ENCODE measurements at places on chromosomes 7 and 10.
A peak's percentile ranks its signal among the peaks of the same experiment; 100 is the strongest.

- DNase-seq, result no peak
Measured at GRCh38 chr7:64998865-64999164, 7.7 kb downstream of the ERV3-1 start.

GRCh38 chr7:116380025-116380424, 119.5 kb upstream of the CAV2 start:
- DNase-seq, result no peak

- no peak for DNase-seq
Measured at GRCh38 chr10:132943791-132944404, 1.5 kb upstream of the CFAP46 start.

DNA sequence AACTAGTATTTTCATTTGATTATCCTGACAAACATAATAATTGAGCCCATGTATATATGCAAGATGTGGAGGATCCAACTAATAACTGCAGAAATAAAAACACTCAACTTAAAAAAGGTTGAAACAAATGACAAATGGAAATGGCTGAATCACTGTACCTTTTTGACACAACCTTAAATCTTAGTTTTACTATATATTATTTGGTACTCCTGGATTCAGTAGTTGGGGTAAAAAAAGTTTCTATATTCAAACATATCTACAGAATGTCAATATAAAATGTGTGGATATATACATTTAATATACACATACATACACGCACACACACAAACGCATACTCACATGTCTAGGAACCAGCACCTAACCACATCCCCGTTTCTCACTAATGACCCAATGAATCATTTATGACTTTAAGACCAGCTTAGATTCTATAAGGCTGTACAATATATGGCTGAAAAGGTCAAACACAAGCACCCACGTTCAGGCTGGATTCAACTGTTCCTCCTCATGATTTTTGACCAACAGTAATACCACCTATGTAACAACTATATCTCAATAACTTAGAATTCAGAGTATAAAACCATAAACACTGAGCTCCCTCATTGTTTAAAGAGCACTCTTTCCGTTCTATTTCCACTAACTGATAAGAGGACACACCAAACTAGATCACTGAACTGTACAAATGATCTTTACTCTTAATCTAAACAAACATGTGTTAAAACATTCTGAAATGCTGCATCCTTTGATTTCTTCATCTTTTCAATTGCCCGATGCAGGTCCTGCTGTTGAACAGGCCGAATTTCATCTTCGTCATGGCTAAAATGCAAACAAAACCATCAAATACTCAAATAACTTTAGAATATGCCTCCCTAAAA, 63.8 kb downstream of the ATAD1 start:
- no peak for DNase-seq

DNA sequence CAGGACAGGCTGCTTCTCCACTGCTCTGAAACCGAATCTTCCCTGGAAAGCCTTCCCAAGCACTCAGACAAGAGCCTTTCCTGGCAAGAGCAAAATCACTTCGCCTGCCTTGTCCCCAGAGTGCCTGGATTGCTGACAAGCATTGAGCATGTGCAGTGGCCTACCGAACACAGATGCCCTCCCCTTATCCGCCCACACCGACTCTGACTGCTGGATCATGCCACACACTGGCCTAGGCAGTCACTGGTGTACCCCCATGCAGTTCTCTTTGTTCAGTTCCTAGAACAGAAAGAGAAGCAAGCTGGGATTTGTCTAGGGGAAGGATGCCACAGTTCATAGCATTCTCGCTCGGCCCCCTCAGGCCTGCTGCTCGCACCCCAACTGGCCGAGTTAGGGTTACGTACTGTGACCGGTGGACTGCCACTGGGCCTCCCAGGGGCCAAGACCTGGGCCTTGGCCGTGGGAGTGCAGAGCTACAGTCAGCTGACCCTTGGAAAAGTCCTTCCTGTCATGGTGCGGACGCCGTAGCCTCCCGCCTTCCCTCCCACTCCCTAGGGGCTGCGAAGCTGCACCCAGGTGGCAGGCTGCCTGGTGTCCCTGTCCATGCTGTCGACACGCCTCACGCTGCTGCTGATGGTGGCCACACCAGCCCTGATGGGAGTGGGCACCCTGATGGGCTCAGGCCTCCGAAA, 6.9 kb downstream of the ABCB8 start:
- DNase-seq, result no peak

DNA sequence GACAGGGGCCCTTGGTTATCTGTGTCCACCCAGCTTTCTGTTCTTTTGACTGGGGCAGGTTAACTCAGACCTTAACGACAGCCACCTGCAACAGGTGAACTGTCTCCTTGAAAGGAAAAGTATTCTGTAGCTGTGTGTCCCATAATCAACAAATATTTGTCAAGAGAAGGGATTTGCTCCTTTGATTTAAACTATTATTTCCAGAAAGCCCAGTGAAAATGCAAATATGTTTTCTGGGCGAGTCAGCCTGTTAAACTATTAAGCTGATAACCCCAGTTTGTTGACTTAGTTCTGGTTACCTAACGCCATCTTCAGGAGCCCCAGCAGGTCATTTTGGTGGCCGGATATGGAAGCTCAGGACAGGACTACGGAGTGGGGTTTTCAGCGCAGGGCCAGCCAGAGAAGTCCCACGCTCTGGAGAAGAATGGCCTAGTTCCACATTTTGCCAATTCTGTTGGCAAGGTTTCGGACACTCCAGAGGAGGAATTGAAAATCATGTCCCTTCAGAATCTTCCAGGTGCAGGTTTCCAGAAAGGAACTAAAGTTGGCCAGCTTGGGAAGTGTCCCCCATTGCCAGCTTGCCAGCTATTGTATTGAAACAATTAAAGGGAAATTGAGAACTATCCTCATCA, 54.5 kb downstream of the ADRA2A start:
- no peak for DNase-seq

DNA sequence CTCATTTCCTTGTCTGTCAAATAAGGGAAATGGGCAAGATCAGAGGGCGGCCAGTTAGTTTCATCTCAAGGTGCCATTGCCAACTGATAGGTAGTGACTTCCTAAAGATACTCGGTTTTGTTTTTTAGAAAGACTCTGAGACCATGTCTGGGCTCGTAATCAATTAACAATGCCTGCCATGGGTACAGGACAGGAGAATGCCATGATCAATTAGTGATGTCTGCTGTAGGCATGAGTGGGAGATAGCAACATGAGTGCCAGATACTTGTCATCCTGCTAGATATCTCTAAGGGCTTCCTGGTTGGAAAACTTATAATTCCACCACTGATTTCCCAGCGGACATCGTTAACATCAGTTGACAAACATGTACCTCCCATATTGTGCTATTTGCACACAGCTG, 64.8 kb downstream of the SH3PXD2A start:
- no peak for DNase-seq

DNA sequence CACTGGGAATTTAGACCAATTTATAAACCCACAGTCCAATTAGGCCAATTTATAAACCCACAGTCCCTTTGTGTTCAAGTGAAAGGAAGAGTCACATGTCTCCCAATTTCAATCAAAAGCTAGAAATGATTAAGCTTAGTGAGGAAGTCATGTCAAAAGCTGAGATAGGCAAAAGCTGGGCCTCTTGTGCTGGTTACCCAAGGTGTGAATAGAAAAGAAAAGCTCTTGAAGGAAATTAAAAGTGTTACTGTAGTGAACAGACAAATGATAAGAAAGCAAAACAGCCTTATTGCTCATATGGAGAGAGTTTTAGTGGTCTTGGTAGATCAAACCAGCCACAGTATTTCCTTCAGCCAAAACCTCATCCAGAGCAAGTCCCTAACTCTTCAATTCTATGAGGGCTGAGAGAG, 245.0 kb downstream of the HDAC9 start:
- no peak for DNase-seq

DNA sequence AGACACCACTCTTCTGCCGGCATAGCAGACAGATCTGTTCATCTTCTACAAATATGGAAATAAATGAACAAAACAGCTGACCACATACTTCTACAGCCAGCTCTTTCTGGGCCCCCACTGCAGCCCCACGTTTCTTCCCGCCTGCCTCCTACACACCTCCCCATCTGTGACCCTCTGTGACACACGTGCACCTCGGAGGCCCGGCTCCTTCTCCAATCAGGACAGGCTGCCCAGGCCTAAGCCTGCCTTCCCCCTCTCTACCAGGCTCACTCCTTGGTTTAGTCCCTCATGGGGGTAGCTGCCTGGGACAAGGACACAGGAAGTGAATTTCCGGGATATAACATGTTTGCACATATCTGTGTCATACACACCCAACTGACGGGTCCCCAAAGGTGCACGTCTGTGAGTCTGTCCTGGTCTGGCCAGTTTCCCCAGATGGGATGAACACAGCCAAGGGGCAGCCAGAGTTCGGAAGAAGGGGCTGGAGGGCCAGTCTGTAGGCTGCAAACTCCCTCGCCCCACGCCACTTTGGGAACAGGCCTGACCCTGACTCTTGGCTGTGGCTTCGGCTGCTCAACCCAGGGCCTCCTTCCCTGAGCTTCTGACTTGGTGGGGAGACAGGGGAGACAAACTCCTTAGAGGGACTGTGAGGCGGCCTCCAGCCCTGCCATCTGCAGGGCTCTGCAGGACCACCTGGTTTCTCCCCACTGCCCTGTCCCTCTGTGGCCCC, 30.3 kb downstream of the PITRM1 start:
- DNase-seq, result no peak

DNA sequence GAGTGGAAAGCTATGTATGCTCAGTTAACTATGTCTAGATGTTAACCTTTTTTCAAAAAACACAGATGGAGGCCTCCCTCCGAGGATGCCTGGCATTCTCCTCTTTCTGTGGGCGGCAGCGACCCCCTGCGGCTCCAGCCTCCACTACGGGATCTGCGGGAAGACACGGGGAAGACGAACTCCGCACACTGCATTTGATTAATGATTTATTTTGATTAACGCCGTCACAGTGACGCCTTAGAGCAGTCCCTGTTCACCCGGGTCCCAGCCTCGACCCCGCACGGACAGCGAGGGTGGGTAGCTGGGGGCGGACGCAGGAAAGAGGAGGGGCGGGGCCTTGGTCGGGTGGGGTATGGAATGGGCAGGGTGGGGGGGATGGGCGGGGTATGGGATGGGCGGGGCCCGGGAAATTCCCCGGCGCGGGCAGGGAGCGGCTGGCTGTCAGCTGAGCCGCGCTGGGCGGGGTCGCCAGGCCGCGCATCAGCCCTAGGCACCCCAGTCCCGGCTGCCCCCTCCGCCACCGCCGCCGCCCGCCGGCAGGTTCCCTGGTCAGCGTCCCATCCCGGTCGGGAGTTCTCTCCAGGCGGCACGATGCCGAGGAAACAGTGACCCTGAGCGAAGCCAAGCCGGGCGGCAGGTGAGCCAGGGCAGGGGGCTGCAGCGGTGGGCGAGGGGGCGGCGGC, at the start of gene OPTN:
OPTN (plus strand) TSS at position 498 of the 683 bp plus-strand sequence. CDS start 8,960 bp downstream, outside the sequence.
- peak; percentile 49 for DNase-seq

DNA sequence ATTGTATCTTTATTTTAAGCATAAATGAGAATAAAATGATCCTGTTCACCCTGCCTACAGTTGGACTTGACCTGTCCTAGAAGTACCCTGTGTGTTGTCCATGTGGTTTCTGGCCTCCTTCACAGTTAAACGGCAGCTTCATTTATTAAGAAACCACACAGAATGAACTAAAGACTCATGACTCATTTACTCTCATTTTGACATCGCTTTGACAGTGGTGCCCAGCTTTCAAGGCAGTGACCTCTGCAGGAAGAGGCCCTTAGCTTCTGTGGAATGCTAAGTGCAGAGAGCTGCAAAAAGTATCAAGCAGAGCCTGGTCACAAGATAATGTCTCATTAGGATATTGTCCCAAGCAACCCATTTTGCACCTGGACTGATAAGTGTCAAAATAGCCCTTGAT, 93.4 kb downstream of the AVL9 start:
- DNase-seq, result no peak

DNA sequence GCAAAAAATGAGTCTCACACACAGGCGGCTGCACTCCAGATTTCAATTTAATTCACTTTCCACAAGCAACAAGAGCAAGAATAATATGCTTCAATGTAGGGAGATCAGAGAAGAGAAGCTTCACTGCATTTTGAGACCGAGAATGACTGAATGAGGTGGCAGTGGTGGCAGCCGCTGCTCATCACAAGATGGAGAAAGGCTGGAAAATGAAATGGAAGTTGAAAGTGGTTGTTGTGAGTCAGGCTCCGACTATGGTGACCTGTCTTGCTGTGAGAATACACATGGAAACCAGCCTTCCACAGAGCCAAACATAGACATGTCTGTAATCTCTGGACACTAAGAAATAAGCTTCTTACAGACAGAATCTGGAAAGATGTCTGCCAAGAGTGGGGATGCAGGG, 499.6 kb upstream of the LRRN3 start:
- DNase-seq, result no peak

GRCh38 chr10:45353186-45353585, 20.8 kb upstream of the ALOX5 start:
- DNase-seq, result no peak

- DNase-seq, result no peak
Measured at GRCh38 chr7:158322616-158323530, 264.8 kb downstream of the PTPRN2 start.

- no peak for DNase-seq
Measured at GRCh38 chr7:139703487-139704307, 74.1 kb downstream of the HIPK2 start.

DNA sequence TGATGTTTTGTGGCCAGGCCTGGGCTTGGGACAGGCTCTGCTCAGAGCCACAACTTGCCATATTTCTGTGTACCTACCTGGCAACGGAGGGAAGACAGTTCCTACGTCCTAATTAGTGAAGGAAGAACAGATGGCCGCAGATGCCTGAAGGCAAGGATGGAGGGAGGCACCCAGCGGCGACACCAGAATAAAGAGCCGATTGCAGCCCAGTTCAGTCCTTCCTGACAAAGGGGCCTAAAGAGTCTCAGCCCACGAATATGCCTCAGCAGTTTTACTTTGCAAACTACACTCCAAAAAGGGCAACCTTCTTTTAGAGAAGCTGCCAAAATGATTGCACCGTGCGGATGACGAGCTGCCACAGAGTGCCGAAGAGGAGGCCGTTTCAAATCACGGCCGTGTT, 585.8 kb downstream of the GLRX3 start:
- no peak for DNase-seq

DNA sequence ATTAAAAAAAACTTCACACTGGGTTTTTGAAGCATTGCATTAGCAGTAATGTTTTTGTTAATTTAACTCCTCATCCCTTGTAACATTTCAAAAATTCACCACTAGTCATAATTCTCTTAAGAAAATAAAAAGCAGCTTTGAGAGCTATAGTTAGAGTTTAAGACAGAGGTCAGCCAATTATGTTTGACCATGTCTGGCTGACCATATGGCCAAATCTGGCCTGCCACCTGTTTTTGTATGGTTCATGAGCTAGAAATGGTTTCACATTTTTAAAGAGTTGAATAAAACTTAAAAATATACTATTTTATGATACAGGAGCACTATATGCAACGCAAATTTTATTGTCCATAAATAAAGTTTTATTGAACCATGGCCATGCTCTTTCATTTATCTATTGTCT, 73.0 kb upstream of the LRRTM3 start:
- no peak for DNase-seq
